AG09319 (cell line): ENCODE measurements at places on chromosomes 7 and 10.

- no peak for DNase-seq
Measured at GRCh38 chr7:74544706-74545469, 91.2 kb downstream of the GTF2IRD1 start.

GRCh38 chr7:147071536-147071935 is 954.9 kb downstream of the CNTNAP2 start:
- DNase-seq = no peak

DNA sequence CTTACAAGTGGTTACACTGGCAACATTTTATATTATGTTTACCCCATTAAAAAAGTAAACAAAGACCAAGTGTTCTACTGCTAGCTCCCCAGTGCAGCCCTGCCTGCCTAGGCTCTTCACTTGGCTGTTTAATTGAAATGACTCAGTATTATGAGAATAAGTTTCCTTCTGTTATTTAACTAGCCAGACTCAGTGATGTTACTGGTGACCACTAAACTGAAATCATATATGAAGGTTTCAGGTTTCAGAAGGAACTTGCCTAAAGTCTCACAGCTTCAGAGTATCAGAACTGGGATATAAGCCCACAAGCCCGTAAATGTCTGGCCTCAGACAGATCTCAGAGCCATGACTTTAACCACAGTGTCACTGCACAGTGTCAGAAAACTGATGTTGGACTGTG is 66.8 kb upstream of the EXOC4 start:
- no peak for DNase-seq

GRCh38 chr7:157671358-157672255 is 334.8 kb downstream of the DNAJB6 start:
- DNase-seq = no peak

DNA sequence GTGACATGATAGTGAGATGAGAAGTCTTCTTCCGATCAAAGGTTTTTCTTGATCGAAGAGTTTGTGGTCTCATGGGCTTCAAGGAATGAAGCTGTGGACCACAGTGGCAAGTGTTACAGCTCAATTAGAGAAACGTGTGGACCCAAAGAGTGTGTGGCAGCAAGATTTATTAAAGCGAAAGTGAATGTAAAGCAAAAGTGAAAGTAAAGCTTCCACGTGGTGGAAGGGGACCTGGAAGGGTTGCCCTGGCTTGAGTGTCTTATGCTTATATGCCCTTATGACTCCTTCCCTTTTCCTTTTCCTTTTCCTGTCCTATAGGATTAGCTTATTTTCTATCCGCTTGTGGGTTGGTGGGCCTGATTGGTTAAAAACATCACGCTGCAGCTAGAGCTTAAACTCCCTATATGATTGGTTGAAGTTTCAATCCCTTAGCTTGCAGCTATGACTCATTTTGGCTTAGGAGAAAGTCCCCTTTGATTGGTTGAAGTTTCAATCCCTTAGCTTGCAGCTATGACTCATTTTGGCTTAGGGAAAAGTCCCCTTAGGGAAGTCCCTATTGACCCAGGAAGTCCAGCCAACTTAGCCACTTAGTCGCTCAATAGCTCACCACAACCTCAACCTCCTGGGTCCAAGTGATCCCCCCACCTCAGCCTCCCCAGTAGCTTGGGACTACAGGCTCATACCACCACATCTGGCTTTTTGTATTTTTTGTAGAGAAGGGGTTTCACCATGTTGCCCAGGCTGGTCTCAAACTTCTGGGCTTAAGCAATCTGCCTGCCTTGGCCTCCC is 34.7 kb downstream of the MRPS24 start:
- no peak for DNase-seq

DNA sequence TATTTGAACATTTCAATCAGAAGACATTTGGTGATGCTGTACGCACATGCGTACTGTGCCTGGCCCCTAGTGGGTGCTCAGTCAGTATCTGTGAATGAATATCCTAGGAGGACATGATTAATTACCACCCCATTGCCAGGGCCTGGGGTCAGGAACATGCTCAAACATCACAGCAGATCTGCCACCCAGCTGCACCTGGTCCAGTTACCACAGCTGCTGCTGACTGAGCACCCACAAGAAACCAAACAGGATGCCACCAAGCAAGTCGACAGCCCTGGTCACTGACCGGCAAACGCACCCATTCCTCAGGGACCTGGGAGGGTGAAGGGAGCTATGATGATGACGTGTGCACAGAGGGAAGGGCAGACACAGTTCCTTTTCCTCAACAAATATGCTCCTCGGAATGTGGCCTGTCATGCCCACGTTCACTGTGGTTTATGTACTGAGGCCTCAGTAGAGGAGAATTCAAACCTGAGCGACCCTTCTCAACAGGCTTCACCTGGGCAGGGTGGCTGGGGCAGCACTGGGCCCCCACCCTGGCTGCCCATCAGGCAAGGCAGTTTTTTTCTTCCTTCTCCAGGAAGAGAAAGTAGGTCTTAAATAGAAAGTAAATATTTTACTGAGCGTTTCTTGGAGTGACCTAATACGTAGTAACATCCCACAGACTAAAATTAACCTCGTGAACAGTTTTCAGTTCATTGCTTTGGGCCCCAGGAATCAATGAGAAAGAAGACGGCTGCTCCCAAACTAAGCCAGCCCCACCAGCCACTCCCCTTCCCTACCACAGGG is 13.4 kb downstream of the CTBP2 start:
- DNase-seq = no peak

GRCh38 chr7:131011432-131011742 is 277.4 kb upstream of the KLF14 start:
- DNase-seq = no peak

DNA sequence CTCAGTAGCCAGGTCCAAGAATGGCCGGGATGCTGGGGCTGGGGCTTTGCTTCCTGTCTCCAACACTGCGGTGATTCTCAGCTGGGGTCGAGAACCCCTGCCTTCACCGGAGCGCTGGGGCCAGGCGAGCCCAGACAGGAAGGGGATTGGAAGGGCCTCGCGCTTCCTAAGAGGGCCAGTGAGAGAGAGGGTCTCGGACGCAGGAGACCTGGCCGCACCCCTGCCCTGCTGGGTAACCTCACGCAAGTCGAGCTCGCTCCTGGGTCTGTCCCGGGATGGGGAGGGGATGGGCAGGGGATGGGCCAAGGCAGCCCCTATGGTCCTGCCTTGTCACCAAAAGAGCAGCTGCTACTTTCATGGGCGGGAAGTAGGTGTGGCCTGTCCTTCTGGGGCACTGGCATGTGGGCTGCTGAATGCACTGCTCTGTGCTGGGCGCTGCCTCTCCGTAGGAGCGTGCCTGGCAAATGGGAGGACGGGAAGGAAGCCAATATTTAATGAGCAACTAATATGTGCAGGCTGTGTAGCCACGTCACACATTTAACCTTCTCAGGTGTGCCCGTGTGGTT is 20.0 kb downstream of the KCNK18 start:
- DNase-seq = no peak

DNA sequence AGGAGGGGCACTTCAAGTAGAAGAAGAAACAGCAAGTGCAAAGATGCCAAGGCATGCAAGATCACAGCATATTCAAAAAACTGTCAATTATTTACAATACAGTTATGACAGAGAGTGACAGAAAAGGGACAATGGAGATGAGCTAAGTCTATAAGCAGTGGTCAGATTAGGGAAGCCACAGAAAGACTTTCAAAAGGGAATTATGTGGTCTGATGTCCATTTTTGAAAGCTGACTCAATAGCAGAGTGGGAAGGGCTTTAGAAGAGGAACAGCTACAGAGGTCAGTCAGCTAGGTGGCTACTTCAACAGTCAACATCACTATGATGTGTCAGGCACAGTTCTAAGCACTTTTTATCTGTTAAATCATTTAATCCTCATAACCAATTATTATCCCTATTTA is 45.2 kb upstream of the SPOCK2 start:
- no peak for DNase-seq

- no peak for DNase-seq
Measured at GRCh38 chr7:12802070-12802469, 114.6 kb downstream of the ARL4A start.

DNA sequence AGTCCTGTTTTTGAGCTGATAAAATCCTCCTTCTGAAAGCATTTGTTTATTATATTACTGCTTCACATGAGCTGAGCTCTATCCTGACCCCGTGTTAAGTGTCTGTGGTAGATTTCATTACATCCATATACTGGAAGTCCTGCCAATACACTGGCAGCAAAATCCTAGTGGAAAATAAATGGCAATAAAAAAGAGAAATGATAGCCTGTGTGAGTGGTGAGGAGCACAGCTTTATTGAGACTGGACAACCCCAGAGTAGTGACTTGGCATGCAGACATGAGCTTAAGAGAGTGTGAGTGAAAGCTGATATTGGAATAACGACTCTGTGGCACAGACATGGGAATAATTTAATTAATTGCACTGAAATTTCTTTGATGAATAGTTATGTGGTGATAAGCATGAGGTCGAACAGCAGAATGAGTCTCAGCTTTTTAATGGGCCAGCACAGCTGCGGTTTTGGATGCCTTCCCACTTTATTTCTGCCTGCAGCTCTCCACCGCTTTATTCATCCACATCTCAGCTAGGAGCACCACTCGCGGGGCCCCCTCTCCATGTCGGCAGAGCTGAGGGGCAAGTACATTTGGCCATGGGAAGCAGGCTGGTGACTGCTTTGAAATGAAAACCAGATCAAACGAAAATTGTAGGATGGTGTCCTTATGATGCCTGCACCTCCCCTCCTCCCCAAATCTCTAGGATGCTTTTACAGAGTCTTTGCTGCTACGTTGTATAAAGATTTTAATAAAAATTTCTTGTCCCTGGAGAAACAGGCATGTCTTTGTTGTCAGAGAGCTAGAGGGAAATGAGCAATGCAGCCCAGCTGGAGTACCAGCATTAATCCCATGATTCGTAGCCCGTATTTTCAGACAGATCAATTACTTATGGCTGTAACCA is 494.3 kb downstream of the AUTS2 start:
- DNase-seq = no peak

GRCh38 chr10:90062786-90063185 is 361.4 kb downstream of the KIF20B start:
- DNase-seq = no peak

GRCh38 chr10:74500816-74501215 is 325.6 kb upstream of the KAT6B start:
- DNase-seq = peak; percentile 31

DNA sequence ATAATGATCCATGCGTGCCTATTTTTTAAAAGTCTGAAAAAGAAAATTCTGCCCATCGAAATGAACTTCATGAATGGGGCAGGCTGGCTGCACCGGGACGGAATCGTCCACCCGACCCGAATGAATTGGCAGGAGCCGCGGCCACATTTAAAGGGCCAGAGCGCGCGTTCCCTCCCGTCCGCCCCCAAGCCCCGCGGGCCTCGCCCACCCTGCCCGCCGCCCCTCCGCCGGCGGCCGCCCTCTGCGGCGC is 319 bp upstream of the GATA3 start:
- no peak for DNase-seq

GRCh38 chr10:128763588-128763987 is 637.4 kb upstream of the MKI67 start:
- no peak for DNase-seq

DNA sequence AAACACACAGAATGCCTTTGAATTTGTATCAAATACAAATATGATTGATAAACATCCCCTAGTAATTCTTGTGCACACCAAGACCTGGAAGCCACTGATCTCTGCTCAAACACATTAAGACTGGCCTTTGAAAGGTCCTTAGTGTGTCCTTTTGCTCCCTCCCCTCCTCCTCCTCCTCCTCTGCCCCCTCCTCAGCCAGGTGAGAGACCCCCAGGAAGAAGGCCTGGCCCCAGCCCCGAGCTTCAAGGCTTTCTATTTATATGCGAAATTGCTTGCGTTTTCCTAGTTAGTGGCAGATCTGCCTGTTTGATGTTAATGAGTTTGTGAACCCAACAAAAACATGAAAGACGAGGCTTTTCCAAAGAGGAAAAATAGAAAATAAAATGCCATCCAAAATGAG is 63.6 kb upstream of the TCF7L2 start:
- no peak for DNase-seq

- no peak for DNase-seq
Measured at GRCh38 chr10:126110489-126111180, 214.3 kb downstream of the FANK1 start.

GRCh38 chr7:95324431-95324830 is at the start of gene PON1:
Gene PON1, minus strand, starts transcription at chr7:95324532. Its CDS starts 57 bp downstream, at chr7:95324475.
- DNase-seq = no peak

DNA sequence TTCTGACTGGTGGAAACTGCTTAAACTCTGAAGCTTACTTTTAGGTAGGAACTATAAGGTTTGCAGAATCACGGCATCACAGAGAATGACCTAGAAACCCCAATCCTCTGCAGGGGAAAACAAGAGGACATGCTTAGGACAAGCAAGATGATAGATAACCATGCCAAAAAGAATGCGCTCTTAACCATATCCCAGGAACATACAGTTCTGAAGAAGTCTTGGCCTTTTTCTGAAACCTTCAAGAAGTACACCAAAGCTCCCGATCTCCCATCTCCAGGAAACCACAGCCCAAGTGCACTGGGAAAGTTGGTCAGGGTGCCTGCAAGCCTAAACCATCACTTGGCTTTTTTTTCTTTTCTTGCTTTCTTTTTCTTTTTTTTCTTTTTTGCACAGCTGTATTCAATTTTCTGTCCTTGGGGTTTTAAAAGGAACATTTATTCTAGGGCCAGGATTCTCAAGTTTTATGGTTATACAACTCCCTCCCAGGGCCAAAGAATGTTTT is 12.2 kb upstream of the SVIL start:
- no peak for DNase-seq

- peak; percentile 77 for DNase-seq
Measured at GRCh38 chr7:56046721-56047445, 4.4 kb downstream of the PSPH start.

- DNase-seq = no peak
Measured at GRCh38 chr7:45691155-45691656, 117.0 kb downstream of the ADCY1 start.

- DNase-seq = peak; percentile 31
Measured at GRCh38 chr10:29895456-29895855, 163.9 kb downstream of the JCAD start.

GRCh38 chr7:90210981-90211380 is 559 bp upstream of the STEAP2 start:
- DNase-seq = no peak

- DNase-seq = no peak
Measured at GRCh38 chr10:13993673-13994089, 337.0 kb downstream of the FRMD4A start.

DNA sequence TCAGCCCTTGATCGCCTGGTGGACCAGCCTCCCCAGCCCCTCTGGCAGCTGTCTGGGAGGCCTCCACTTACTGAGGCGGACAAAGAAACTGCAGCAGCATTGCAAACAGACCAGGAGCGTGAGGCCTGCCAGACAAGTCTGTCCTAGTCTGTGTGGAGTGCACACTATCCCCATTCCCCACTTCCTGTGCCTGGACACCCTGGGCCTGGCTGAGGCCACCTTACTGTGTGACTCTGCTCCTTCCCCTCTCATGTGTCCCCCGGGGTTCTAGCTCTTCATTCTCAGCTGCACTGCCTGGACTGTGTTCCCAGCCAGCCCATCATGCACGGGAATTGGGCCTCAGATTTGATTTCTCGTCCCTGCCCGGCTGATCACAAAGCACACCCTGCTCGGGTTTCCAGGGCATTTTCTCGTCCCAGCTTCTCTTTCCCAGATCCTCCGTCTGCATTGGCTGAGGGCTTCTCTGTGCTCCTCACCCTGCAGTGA is 16.7 kb upstream of the C10orf90 start:
- DNase-seq = no peak
